ENCODE measurements at places on chromosomes 12 and 14.

DNA sequence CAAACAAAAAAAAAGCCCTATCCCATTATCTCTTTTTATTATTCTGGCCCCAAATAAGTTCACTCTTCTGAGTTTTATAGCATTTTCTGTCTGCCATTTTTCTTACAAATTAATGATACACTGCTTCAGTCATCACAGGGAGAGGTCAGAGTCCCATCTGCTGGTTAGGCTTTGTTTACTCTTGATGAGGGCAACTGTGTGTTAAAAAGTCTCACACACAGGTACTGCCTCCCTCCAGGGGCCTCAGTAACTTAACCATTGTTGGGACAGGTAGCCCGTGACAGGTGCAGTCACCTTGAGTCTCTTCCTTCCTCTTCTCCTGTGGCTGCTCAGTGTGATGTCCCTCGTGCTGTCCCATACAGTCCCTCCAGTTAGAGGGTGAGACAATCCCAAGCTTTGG lies 45.5 kb upstream of the SEL1L start:
- no peak for DNase-seq

DNA sequence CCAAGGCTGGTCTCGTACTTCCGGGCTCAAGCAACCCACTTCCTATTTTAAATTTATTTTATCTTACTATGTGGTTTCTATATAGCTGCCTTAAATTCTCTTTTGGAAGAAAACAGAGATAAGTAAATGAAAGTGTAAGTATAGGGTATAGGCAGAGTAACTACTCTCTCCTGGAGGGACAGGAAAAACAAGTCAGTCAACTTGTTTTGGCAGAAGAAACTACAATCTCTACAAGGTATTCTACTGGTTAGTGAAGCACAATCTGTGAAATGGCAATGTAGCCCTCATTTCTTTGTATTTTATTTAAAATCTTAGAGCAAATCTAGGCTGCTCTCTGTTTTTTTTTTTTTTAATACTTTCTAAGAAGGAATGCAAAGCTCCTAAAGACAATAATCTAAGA lies 55.4 kb downstream of the UBR7 start:
- no peak for DNase-seq

DNA sequence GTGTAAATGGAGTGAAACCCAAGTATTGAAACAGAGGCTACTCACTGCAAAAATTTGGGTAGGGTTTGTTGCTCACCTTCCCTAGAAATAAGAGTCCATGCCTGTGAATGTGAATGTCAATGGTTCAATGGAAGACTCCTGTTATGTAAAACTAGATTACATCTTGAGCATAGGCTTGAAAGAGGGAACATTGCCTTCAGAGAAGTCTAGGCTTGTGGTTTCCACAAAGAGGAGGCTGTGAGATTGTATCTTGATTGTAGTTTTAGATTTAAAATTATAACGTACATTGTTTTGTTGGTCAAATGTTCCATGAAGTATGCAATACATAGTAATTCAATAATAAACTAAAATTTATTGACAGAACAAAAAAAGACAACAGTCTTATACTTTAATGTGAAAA lies 413.7 kb upstream of the RPL10L start:
- no peak for DNase-seq

GRCh38 chr12:14664434-14665023 lies 31.9 kb downstream of the GUCY2C start:
- no peak for DNase-seq

Measured in stimulated activated CD8-positive, alpha-beta memory T cell treated with anti-CD3 and anti-CD28 coated beads, Interleukin-2, amount 100 ng/mL, for 1 hour (primary cell).